Activated T-helper 17 cell treated with anti-CD3 and anti-CD28 coated beads, Interleukin-2, amount 50 U/mL, for 72 hours (primary cell): ENCODE measurements at places on chromosomes 3 and 15. TPM values are rescaled to one million over a fixed set of nuclear protein-coding genes. Genes with fewer than 3 reads are reported as not detected.

Gene C3orf52
- 9.9 TPM for total RNA-seq

DNA sequence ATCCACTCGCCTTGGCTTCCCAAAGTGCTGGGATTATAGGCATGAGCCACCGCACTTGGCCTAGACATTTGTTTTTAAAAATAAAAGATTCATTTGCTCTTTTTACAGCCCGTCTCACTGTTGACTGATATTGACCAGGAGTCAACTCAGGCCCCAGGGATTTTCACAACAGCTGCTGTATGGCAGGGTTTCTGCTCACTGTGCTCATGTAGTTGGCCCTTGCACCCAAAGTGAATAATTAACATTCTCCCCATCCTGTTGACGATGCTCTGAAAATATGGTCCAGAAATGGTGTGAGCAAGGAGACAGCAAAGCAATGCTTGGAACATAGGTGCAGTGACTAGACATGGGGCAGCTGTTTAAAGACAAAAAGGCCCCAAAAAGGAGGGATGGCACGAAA lies 2.9 kb upstream of the CCR5 start:
- no peak for ATAC-seq

GRCh38 chr15:25725758-25726157 lies 137.4 kb downstream of the ATP10A start:
- ATAC-seq: no peak

DNA sequence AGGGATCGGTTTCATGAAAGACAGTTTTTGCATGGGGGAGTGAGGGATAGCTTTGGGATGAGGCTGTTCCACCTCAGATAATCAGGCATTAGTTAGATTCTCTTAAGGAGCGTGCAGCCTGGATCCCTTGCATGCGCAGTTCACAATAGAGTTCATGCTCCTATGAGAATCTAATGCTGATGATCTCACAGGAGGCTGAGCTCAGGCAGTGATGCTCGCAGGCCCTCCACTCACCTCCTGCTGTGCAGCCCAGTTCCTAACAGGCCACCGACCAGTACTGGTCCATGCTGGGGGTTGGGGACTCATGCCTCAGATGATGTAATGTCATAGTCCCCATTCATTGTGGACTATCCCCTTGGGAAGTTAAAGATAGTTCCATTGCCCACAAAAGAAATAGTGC lies 255.8 kb downstream of the CACNA2D3 start:
- no peak for ATAC-seq

- no peak for ATAC-seq
Observed at GRCh38 chr3:68999158-68999557, 14.3 kb downstream of the EOGT start.
